Hindlimb muscle (tissue), 1 donor: ENCODE measurements at places on chromosomes 7 and 10. TPM values are rescaled to one million over a fixed set of nuclear protein-coding genes. Genes with fewer than 3 reads are reported as not detected.
A peak's percentile ranks its signal among the peaks of the same experiment; 100 is the strongest.

GRCh38 chr7:39645482-39646407, 22.4 kb downstream of the RALA start:
- DNase-seq: no peak

TLX1 gene
- not detected for polyA plus RNA-seq

- no peak for DNase-seq
These were observed 7.8 kb downstream of the RPS24 start for GRCh38 chr10:78041170-78042057.

ANKRD61 gene
- polyA plus RNA-seq: 1.7 TPM

DNA sequence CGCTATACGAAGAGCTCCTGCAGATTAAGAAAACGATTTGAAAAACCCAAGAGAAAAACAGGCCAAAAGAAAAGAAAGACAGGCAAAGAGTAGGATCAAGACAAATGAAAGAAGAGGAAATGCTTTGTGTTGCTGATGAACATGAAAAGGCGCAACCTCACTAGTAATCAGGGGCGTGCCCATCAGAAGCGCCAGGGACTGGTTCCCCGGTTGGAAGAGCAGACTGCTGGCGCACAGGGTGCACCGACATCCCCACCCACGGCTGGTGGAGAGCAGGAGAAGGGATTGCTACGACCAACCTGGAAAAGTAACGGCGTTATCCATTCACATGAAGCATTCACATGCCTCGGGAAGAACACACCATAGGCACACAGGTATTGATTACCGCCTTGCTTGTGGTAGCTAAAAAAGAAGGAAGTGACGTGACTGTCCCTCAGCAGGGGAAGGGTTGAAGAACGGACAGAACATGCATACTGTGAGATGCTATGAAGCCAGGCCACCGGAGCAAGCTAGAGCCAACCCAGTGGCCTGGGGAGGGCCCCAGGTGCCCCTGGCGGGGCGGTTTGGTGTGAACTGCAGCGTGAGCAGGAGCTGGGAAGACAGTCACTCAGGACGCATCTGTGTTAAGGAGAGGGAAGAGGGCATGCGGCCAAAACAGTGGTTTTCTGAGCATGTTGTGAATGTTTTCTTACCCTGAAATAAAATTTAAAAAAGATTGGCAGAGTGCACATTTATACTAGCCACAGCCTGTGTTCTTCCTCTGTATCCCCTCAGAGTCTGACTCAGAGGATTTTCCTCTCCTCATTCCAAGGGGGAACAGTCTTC, 18.3 kb downstream of the AGAP3 start:
- DNase-seq: no peak

DNA sequence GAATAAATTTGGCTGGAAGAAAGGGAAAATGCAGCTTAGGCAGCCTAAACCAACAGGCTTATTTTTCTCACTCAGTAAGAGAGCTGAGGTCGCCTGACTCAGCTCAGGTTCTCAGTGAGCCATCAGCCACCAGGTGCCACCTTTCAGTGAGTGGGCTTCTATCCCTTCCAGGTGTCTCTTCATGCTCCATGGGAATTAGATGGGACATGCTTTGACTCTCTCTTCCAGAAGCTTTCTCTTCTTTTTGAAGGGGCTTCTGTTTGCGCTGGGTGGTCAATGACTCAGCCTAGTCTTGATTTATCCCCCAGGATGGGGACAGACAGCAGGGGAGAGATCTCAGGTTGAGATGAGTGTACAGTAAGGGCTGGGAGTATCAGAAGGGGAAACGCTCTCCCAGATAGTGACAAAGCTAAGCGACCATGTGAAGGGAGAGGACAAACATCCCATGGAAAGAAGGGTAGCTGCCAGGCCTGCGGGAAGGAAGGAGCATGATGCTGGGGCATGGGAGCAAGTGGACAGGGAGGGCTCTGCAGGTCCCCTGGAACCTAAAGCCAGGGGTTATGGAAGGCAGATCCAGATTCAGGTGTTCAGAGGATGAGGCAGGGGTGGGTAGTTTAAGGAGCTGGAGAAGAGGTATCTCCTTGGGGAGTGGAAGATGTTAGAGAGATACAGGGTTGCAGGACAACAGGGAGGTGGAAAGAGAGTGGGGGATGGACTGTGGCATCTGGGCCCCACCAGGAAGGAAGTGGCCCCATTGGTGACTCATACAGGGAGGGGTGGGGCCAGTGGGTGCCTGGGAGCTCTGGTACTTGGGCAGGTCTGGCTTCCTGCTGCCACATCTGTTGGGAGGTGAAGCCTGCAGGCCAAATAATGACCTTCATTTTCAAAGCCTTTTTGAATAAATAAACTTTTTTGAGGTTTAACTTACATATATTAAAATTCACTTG, 32.5 kb downstream of the OGDH start:
- no peak for DNase-seq

STRIP2 gene
- polyA plus RNA-seq: 9.3 TPM

PRXL2A gene
- polyA plus RNA-seq: 79.9 TPM

DNA sequence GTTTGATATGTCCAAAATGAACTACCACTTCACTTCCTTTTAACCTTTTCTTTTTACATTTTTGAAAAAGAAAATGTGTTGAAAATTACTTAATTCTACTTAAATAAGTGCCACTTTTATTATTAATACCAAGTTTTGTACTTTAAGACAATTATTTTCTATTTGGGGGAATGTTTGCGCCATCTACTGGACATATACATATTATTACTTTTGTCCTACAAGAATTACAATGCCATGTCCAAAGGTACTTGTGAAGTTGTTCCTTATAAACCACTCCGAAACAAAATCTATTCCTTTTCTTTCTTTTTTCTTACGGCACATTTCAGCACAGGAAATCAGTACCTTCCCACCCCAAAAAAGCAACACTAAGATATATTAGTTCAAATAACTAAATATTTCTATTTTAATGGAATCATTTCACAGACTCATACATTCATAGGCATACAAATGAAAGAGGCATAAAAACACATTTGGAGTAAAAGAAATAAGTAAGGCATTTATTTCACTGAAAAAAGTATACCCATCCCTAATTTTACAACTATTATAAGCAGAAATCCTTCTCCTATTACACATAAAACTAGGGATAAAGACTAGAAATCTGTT, 169.9 kb downstream of the RNF133 start:
- DNase-seq: peak; percentile 23

DNAJC30 gene
- 7.8 TPM for polyA plus RNA-seq

CALML3 gene
- 0.45 TPM for polyA plus RNA-seq
